SIG-M5 (cell line): ENCODE measurements at places on chromosomes 2 and 18.

DNA sequence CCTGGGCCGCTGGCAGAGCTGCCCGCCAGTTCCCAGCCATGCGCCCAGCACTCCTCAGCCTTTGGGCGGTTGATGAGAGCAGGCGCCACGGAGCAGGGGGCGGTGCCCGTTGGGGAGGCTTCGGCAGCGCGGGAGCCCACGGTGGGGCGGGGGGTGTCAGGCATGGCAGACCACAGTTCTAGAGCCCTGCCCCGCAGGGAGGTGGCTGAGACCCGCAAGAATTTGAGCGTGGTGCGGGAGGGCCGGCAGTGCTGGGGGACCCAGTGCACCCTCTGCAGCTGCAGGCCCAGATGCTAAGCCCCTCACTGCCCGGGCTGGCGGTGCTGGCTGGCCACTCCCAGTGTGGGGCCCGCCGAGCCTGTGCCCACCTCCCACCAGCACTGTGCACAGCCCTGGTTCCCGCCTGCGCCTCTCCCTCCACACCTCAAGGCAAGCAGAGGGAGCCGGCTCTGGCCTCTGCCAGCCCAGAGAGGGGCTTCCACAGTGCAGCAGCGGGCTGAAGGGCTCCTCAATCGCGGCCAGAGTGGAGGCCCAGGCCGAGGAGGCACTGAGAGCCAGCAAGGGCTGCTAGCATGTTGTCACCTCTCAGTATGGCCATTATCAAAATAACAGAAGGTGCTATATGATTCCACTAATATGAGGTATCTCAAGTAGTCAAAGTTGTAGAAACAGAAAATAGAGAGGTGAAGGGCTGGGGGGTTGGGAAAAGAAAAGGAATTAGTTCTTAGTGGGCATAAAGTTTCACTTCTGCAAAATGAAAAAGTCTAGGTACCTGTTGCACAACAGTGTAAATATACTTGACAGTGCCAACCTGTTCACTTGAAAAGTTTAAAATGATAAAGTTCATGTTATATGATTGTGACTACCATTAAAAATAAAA is 72.3 kb downstream of the SH3YL1 start:
- DNase-seq, result no peak

- DNase-seq, result no peak
These were observed 200.9 kb downstream of the TWIST2 start for GRCh38 chr2:239048736-239049135.

- DNase-seq, result no peak
These were observed 5.6 kb upstream of the OSR1 start for GRCh38 chr2:19364014-19364413.

DNA sequence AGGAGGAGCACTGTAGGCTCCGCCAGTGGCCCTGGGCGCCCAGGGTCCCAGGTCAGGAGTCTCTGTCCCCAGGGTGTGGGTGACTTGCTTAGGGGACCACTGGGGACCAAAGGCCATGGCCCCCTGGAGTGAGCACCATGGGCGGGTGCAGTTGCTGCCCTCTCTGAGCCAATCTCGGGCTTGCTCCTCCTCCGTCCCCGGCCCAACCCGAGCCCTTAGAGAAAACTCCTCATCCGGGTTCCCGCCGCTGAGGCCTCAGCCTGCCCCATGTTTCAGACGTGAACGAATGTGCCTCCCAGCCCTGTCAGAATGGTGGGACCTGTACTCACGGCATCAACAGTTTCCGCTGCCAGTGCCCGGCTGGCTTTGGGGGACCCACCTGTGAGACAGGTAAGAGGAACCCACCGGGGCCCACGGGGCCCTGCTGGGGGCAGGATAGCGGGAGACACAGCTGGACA is 38.6 kb downstream of the SNED1 start:
- DNase-seq, result no peak

DNA sequence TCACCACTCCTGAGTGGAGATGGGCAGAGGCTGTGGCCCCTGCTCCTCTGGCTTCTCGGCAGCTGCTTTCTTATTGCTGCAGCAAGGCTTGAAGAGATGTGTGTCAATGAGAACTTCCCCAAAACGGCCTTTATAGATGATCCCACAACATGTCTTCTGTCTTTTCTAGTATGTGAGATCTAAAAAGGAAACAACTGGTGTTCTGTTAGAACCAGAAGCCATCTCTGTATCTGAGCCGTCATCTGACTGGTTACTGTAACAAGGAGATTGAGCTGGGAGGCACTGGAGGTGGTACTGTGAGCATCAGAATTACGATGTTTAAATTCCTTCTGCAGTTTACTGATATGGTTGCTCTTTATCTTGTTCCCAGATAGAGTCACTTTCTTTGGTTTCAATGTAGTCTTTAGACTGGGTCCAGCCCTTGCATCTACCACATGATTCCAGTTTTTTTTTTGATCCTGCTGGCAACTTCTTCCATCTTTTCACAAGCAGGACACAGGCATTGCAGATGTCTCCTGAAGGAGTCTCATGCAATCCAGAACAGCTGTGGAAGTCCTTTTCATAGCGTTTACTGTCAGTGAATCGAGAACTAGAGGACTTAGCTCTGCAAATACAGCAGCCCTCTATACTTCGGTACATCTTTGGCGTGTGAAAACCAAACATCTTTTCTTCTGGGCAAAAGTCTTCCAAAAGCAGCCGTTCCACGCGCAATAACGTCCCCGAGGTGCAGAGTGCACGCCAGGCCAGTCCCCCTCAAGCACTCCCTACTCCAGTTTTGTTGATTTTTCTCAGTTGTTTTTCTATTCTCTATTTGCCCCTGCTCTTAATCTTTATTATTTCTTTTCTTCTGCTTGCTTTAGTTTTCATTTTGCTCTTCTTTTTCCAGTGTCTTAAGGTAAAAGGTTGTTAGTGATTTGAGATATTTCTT is 29.7 kb downstream of the TAF4B start:
- DNase-seq, result no peak

GRCh38 chr18:63438181-63438580 is 15.9 kb upstream of the VPS4B start:
- no peak for DNase-seq

- DNase-seq, result no peak
These were observed 14.4 kb upstream of the HES6 start for GRCh38 chr2:238254095-238254723.

GRCh38 chr2:192544371-192544955 is 349.7 kb upstream of the TMEFF2 start:
- no peak for DNase-seq

GRCh38 chr2:152372438-152372984 is 37.5 kb downstream of the FMNL2 start:
- no peak for DNase-seq

DNA sequence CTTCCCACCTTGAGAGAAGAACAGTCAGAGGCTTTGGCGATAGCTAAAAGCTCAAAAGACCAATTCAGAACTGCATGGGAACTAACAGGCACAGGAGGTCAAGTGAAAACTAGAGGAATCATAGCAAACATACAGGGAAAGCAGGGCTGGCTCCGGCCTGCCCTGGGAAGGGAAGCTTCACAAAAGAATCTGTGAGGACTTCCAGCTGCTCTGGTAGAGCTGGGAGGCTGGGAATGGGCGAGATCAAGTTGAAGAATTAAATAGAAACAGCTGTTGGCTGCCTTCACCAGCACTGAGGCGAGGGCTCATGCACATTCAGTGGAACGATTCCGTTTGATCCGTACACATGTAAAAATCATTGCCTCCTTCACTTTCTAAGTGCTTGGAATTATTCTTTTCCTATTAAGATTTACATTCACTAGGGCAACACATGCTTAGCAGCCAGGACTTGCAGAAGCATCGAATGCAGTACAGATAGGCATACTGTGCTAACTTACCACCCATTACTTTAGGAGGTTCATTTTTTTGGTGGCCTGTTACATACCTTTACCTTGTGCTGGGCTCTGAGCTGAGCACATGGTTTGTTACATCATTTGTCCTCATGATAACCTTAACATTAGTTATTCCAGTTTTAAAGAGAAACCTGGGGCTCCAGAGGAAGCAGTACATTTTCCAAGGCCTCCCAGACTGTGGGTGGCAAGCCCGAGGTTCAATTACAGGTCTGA is 125.4 kb upstream of the RNF152 start:
- no peak for DNase-seq

DNA sequence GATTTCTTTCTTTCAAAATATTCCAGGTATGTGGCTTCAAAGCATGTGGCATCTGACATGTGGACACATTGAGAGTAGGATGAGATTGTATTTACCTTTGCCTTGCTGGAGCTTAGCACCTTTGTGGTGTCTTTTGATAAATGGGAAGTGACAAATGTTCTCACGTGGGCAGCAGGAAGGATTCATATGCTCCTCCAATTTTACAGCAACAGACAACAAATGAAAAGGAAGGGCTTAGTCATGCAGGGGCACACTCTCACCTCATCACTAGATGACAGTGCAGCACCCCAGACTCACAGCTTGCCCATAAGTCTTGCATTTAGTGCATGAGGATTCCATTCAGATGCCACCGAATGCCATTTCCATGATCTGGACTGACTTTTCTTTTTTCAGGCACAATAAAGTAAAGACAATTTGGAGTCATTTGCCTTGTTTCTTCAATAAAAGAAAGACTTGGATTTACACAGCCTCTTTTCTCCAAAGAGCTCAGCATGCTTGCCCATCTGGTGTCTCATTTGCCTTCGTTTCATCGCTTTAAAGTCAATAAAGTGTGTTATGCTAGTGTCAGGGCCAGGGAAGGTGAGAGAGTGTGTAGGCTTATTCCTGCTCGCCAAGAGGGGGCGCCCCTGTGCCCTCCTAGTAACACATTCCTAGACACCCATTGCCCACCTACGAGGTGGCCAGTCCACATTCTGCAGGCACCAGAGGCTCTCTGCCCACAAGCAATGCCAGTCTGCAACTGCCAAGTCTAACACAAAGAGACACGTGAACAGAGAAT is 39.6 kb upstream of the DAPL1 start:
- DNase-seq, result no peak

DNA sequence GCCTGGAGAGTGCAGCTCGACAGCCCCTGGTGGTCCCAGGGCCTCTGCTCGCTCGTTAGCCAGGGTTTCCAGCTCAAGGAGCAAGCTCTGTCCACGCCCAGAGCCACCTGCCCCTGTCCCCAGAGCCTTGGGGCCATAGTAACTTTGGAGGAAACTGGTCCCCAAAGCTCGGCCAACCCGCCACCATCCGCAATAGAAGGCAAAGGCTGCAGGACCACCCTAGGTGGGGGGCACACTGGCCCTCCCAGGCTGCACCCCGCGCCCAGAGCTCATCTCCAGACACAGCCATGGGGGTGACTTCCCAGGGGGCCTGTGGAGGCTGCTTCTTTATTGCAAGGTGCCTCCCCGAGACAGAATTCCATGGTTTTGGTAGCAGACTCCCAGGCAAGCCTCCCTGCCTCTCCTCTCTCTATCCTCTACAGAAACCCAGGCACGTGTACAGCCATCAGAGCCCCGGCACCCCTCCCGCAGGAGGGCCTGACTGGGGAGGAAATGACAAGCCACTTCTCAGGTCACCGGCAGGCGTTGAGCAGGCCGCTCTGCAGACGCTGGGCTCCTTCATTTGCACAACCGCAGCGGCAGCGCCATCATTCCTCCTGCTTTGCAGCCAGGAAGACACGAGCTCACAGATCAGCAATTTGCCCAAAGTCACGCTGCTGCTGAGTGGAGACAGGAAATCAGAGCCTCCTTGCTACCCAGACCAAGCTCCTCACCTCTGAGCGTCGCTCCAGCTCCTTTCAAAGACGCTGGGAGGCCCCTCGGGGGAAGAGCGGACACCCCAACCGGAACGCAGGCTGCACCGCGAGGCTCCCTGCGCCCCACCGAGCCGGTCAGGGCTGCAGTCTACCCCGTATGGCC is 80.2 kb downstream of the NDUFA10 start:
- DNase-seq, result no peak
